Stimulated activated CD8-positive, alpha-beta memory T cell treated with anti-CD3 and anti-CD28 coated beads, Interleukin-4, amount 100 ng/mL, for 4 hours (primary cell): ENCODE measurements at places on chromosomes 2 and 18.

- DNase-seq, result no peak
Measured at GRCh38 chr2:27640722-27641245, 11.9 kb downstream of the GPN1 start.

DNA sequence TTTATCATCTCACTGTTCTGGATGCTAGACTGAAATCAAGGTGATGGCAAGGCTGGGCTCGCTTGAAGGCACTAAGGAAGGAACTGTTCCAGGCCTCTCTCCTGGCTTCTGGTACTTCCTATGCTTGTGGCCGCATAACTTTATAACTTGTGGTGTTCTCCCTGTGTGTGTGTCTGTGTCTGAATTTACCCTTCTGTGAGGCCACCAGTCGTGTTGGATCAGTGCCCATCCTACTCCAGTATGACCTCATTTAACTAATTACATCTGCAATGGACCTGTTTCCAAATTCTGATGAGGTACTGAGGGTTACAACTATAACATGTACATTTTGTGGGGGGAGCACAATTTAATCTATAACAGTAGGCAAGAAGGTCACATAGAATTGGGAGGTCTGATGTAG, 41.6 kb downstream of the LYPD6B start:
- no peak for DNase-seq

- no peak for DNase-seq
Measured at GRCh38 chr2:2775018-2775417, 443.9 kb upstream of the MYT1L start.

DNA sequence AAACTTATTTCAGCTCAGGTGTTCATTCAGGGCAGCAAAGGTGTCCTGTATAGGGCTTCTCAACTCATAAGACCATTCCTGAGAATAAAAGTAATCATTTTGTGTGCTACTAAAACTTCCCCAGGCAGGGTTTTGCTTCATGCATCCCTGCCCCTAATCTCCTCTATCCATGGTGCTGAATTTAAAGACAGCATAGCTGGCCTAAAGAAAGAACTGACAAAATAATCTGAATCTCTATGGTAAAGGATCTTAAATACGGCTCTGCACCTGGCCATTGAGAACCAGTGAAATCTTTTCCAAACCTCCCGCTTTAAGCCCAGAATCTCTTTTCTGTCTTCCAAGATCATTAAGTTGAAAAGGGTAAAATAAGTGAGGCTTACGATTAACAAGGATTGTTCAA, 292.1 kb upstream of the KLHL29 start:
- DNase-seq, result no peak

- DNase-seq, result no peak
Measured at GRCh38 chr2:231680992-231681852, 27.1 kb upstream of the PTMA start.
